Activated naive CD4-positive, alpha-beta T cell treated with anti-CD3 and anti-CD28 coated beads for 36 hours (primary cell): ENCODE measurements at places on chromosomes 7 and 10. TPM values are rescaled to one million over a fixed set of nuclear protein-coding genes. Genes with fewer than 3 reads are reported as not detected.

- no peak for DNase-seq
- H3K36me3 ChIP-seq = no peaks in the 10 kb centered on the region
- no peaks in the 10 kb centered on the region for H3K27me3 ChIP-seq
- no peaks in the 10 kb centered on the region for H3K4me1 ChIP-seq
- no peak overlapping the region for H3K27ac ChIP-seq
Measured at GRCh38 chr7:51040787-51041186, 258.1 kb upstream of the GRB10 start.

DNA sequence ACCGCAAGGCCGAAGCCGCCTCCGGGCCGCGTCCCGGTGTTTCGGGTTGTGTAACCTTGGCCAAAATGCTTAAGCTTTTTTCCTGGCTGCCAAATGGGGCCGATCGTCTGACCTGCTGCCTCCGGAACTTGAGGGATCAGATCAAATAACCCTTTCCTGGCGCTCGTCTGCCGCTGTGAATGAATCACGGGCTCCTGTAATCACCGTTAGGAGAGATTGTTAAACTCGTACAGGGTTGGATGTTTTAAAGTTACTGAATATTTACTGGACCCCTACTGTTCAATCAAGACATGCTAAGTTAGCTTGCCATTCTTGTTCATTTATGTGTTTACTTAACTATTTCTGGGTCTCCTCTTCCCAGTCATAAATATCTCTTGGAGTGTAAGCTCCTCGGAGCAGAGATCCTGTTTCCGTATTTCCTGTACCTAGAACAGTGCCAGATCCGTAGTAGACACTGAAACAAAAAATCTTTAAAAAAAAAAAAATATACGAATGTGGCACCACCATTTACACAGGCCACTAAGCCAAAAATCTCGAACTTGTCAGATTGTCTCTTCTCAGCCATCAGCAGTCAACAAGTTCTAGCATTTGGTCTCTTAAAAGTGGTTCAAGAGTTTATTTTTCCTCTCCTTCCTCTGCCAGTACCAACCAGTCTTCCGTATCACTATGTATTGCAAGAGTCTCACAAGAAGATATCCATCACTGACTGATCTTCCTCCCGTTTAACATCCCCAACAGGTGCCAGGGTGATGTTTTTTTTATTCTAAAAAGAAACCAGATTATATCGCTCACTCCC lies 650 bp upstream of the TM9SF3 start:
- H3K36me3 ChIP-seq = peaks cover 4% of the 10 kb centered on the region
- H3K4me1 ChIP-seq = peaks cover 33% of the 10 kb centered on the region
- no peak overlapping the region for H3K27ac ChIP-seq
- H3K27me3 ChIP-seq = peaks cover 2% of the 10 kb centered on the region

DNA sequence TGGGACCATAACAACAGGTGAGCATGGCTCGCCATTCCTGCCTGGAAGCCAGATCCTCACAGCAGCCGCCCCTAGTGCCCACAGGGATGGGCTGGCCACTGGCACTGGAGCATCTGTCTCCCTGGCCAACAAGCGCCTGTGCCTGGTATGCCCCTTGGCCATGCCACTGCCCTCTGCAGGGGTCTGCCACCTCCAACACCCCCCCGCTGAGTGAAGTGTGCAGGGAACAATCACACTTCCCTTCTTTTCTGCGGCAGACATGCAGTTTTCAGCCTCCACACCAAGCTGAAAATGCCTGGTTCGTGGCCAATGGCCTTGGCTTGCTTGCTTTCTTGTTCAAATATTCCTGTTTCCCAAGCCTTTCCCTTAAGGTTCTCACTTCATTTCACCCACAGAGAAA lies 50.7 kb downstream of the HSPA12A start:
- no peaks in the 10 kb centered on the region for H3K4me1 ChIP-seq
- DNase-seq = no peak
- H3K36me3 ChIP-seq = no peaks in the 10 kb centered on the region

DNA sequence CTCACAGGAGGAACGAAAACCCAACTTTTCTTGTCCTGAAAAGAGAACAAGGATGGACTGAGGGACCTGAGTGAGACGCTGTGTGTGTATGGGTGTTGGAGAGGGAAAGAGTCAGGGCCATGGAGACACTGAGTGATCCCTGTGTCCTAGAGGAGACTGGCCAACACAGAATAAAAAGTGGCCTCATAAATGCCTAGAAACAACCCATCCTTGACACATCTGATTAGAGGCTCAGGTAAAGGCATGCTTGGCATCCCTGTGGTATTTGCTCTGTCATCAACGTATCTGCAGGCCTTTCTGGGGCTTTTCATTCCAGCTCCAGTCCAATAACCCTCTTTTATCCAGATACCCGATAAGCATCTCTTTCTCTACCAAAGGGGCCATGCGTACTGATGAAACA lies 86.3 kb downstream of the FGFR2 start:
- H3K4me1 ChIP-seq = no peaks in the 10 kb centered on the region
- DNase-seq = no peak
- no peak overlapping the region for H3K4me3 ChIP-seq
- no peaks in the 10 kb centered on the region for H3K36me3 ChIP-seq
- H3K27me3 ChIP-seq = peaks cover 2% of the 10 kb centered on the region
- H3K27ac ChIP-seq = no peak overlapping the region

INSYN2A gene
- not detected for total RNA-seq

ZDHHC4 gene
- total RNA-seq = 49.4 TPM

TUBB8 gene
- total RNA-seq = not detected
